ENCODE measurements at places on chromosomes 11 and 22.

GRCh38 chr11:121869478-121869877 lies 246.5 kb downstream of the BLID start:
- DNase-seq: no peak

GRCh38 chr11:30991376-30991775 lies 378.2 kb downstream of the DCDC1 start:
- DNase-seq: no peak

- DNase-seq: no peak
These were observed 16.1 kb downstream of the YDJC start for GRCh38 chr22:21613553-21614233.

- DNase-seq: no peak
These were observed 19.2 kb downstream of the FAM118A start for GRCh38 chr22:45328822-45329529.

DNA sequence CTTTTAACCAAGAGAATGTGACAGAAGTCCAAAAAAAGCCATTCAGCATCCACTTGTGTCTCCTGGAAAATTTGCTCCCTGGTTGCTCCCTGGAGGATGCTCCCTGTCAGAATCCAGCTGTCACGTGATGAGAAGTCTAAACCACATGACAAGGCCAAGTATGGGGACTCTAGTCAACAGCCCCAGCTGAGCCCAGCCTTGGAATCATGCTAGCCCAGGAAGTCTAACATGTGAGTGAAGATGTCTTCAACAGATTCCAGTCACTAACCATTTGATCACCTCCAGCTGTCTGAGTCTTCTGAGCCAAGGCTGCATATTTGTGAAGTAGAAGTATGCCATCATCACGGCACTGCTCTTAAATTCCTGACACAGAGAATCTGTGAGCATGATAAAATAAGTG lies 4.2 kb downstream of the OR56B4 start:
- no peak for DNase-seq

DNA sequence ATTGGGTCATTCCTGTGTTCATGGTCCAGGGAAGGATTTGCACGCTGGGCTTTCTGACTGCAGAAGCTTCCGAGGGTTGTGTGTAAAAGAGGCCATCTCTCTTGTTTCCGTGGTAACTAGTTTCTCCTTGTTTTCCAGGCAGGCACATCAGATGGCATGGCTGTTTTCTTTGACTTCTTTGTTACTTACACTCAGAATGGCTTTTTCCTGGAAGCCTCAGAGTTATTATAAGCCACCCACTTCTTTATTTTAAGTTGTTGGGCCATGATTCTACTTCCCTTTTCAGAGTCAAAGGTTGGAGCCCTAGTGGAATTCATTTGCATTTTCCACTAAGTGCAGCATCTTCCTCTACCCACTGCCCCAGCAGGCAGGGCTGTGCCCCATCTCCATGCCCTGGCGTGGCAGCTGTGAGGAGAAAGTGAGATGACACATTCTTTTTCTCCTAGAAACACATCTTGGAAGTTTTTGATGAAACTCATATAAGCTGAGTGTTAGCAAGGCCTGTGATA lies 94.9 kb downstream of the PRR5L start:
- no peak for DNase-seq

- no peak for DNase-seq
These were observed 26.6 kb upstream of the LMO1 start for GRCh38 chr11:8290081-8290810.

DNA sequence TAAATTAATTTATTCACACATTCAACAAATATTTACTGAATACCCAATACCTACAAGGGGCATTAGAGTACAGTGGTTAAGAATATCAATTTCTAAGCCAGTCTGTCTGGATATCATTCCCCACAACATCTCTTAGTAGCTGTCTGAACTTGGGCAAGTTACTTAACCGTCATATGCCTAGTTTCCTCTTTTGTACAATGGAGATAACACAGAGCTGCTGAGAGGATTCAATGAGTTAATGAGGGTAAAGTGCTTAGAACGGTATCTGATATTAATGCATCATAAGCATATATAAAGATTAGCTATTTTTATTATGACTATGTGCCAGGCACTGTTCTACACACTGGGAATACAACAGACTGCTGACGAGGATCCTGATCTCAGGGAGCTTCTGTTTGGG lies 116.4 kb downstream of the APOL5 start:
- no peak for DNase-seq

DNA sequence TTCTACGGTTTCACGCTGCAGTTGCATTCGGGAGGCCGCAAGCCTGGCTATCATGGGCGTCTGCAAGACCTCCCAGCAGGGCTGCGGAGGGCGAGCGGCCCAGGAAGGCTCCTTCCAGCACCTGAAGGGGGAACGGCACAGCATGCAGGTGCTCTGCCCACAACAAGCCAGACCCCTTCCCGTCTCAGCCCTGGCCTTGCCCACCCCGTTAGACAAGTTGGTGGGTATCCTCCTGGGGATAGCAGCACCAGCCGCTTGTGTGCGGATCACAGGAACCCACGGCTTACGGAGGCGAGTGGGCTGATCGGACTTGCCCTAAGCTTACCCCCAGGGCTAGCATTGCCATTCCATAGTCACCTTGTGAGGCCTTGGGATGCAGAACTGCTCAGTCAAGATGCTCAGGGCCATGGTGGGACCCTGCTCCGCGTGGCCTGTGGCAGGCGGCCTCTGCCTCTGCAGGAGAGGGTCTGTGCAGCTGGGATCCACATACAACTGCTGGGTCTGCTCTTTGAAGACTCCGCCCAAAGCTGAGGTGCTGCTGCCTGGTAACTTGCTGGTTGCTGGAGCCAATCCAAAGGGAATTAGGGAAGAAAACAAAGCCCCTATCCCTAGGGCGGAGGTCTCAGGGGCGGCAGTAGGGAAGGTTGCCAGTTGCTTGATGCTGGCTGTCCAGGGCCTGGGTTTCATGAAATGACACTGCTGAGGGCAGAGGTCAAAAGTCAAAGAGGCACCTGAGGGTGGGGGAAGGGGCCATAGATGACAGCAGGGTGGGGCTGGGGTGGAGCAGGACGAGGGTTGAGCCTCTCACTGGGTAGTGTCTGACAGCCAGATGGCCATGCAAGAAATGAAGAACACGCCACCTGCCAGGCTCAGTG lies 1.4 kb upstream of the OSBPL5 start:
- DNase-seq: no peak

GRCh38 chr11:80155412-80156017 lies 714.7 kb upstream of the TENM4 start:
- peak; percentile 46 for DNase-seq

Measured in GM03348 (cell line).